Activated CD8-positive, alpha-beta memory T cell treated with anti-CD3 and anti-CD28 coated beads for 4 hours (primary cell): ENCODE measurements at places on chromosomes 12 and 14.

DNA sequence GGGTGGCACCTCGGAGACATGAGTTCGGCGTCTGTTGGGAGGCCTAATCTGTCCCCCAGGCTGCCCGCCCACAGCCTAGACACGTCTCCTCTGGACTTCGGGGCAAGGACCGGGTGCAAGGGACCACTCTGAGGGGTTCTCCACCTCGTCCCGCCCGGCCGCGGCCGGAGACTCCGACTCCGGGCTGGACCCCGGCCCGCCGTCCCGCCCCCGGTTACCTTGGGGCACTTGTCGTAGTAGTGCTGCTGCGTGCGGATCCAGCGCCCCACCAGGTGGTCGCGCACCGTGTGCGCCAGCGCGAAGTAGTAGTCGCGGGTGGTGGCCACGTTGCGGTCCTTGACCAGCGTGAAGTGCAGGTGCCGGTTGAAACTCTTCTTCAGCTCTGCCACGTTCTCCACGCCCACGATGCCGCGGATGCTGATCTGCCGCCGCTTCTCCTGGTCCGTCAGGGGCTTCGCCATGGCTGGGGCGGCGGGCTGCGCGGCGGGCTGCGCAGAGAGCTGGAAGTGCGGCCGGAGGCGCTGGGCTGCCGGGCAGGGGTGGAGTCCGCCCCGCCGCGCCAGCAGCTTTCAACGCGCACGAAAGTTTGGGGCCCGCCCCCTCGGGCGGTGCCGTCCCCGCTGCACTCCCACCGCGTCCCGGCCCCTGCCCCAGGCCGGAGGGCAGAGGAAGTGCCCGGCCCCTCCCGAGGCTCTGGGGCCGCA lies at the start of gene PYGL:
TSS of gene PYGL (minus strand) at position 541 of the 704 bp plus-strand sequence. CDS start at position 461, 80 bp downstream.
- no peak for DNase-seq

- no peak for DNase-seq
Measured at GRCh38 chr14:72462056-72462455, 431.8 kb downstream of the DPF3 start.

GRCh38 chr14:61145034-61145902 lies 135.9 kb downstream of the TMEM30B start:
- no peak for DNase-seq

DNA sequence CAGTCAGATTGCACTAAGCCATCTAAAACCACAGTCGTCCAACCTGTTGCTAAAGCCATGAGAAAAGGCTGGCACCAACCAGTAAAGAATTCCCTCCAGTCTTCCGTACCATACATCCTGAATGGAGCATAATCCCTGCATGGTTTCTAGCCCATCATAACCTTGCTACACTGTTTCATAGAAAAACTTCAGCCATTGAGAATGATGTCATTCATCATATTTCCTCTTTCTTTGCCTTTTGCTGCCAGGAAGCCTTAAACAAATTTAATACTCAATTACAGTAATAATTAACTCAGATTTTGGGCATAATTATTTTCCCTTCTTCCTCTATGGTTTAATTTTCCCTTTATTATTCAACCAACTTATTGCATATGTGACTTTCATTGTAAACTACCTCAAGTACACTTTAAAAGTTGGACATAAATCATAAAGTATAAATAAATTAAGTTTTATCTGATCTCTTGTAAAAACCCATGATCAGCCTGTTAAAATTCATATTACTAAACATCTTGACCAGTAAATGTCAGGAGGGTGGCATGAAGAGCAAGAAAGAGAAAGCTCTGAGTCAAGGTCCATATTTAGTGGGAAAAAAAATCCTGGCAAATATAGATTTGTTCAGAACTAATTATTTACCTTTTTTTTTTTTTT lies 264.7 kb downstream of the ZFP36L1 start:
- no peak for DNase-seq
